ENCODE measurements at places on chromosomes 2 and 18. TPM values are rescaled to one million over a fixed set of nuclear protein-coding genes. Genes with fewer than 3 reads are reported as not detected.

The SEMA4C gene
- 0.21 TPM for polyA plus RNA-seq

The MROH2A gene
- not detected for polyA plus RNA-seq

The G6PC2 gene
- polyA plus RNA-seq = not detected

The MC5R gene
- 0.13 TPM for polyA plus RNA-seq

The CRYBA2 gene
- not detected for polyA plus RNA-seq

The GNAL gene
- polyA plus RNA-seq = 0.03 TPM

The PMAIP1 gene
- polyA plus RNA-seq = 55.7 TPM

The CRYGD gene
- not detected for polyA plus RNA-seq

The CAPN14 gene
- not detected for polyA plus RNA-seq

The PELI1 gene
- polyA plus RNA-seq = 44.7 TPM

The XIRP2 gene
- not detected for polyA plus RNA-seq

The SLC11A1 gene
- polyA plus RNA-seq = 2,019 TPM

The DAPL1 gene
- not detected for polyA plus RNA-seq

The IL36G gene
- polyA plus RNA-seq = not detected

The ANKRD12 gene
- polyA plus RNA-seq = 9.3 TPM

The GALNT1 gene
- polyA plus RNA-seq = 22.9 TPM

The ALPI gene
- not detected for polyA plus RNA-seq

The ALPG gene
- polyA plus RNA-seq = not detected

The YES1 gene
- polyA plus RNA-seq = not detected

The SCYGR4 gene
- polyA plus RNA-seq = not detected

The CD8A gene
- polyA plus RNA-seq = 0.03 TPM

The GALNT5 gene
- polyA plus RNA-seq = not detected

The POLE4 gene
- polyA plus RNA-seq = 345 TPM

The C2orf81 gene
- 1.7 TPM for polyA plus RNA-seq

The CD8B2 gene
- not detected for polyA plus RNA-seq

The MEP1B gene
- polyA plus RNA-seq = not detected

The HTR2B gene
- not detected for polyA plus RNA-seq

The MRPS9 gene
- 5.1 TPM for polyA plus RNA-seq

The SEPTIN10 gene
- polyA plus RNA-seq = 4.4 TPM

The MXD1 gene
- polyA plus RNA-seq = 83.1 TPM

The C2orf72 gene
- not detected for polyA plus RNA-seq

The MYO5B gene
- 0.04 TPM for polyA plus RNA-seq

The IMPACT gene
- 19.7 TPM for polyA plus RNA-seq

The LIPG gene
- polyA plus RNA-seq = not detected

The CPO gene
- polyA plus RNA-seq = not detected

The HOXD11 gene
- polyA plus RNA-seq = not detected

The SMIM21 gene
- polyA plus RNA-seq = not detected

Measured in CD14-positive monocyte (primary cell).